ENCODE measurements at places on chromosomes 11 and 22. TPM values are rescaled to one million over a fixed set of nuclear protein-coding genes. Genes with fewer than 3 reads are reported as not detected.
A peak's percentile ranks its signal among the peaks of the same experiment; 100 is the strongest.

DNA sequence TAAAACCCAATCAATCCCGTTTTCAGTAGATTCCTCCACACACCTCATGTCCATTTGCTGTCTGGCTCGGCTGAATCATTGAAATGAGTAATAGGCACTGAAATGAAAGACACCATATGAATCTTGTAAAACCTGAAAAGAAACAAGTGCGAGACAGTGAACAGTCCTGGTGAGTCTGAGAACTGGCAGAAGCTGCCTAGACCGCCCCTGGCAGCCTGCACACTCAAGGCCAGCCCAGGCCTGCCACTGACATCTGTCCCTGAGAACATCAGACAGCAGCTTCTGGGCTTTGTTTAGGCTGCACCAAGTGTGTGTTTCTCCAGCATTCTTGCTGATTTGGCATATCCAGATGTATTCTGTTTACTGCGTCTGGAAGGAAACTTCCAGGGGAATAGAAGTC, 44.8 kb downstream of the ENDOD1 start:
- DNase-seq = peak; percentile 35

- DNase-seq = no peak
Measured at GRCh38 chr11:1271927-1272326, 37.5 kb downstream of the TOLLIP start.

CHRDL2 gene
- total RNA-seq = not detected

DNA sequence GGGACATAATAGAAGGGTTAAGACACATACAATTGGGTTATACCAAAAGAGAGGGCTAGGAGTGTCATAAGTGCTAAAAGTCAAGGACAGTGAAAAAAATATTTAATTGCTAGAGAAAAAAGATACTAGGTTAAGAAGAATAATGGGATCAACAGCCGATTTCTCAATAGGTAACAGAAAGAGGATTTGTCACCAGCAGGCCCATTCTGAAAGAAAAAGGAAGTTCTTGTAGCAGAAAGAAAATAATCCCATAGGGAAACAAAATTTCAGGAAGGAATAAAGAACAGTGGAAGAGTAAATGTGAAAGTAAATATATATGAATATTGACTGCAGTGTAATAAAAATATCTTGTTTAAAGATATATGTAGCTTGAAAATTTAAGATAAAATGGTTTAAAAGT, 43.3 kb upstream of the ADORA2A start:
- DNase-seq = no peak

MAP6 gene
- 10.6 TPM for total RNA-seq

NXPE1 gene
- total RNA-seq = 0.05 TPM

CD3D gene
- not detected for total RNA-seq

DNA sequence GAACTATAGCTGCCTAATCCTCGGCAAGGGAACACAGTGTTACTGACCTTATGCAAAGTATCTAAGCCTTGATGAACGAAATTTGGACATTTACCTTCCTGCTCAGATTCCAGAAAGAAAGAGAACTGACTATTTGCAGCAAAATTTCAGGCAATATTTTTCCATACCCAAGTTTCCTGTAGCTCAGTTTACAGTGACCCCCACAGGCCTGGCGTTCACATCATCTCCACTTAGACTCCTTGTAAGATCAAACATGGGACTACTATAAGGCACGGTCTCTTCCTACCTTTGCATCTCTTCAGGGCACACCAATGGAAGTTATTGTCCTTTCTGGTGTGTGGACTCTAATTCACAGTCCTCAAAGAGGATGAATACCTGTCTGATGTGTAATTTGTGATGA, 21.1 kb downstream of the MS4A6A start:
- DNase-seq = no peak

- no peak for DNase-seq
Measured at GRCh38 chr11:84906995-84907394, 720.1 kb downstream of the DLG2 start.
